ENCODE measurements at places on chromosomes 3 and 15.
A peak's percentile ranks its signal among the peaks of the same experiment; 100 is the strongest.

DNA sequence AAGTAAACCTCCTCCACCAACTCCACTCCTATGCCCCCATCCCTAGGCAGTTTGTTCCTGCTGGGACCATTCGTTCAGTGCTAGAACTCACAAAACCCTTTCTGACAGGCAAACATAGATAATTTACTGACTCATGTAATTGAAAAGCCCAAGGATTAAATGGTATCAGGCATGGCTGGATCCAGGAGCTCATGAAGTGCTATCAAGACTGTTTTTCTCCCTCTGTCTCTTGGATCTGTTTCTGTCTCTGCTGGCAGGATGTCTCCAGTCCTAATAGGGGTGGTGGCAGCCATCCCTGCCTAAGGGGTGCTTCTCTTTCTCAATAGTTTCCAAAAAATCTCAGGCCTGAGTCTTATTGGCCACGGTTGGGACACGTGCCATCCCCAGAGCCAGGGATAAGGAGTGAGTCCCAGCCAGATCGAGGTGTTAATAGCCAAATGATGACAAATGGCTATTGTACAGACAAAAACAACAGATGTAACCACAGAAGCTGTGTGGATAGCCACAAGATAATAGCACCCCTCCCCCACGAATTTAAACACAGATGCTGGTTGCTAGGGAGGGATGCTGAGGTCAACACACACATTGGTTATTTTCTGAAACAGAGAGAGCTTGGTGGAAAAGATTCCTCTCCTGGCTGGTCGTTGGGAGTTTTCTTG, 168.6 kb downstream of the SHQ1 start:
- DNase-seq: no peak

- DNase-seq: peak; percentile 76
Observed at GRCh38 chr3:63960048-63960711, 48.0 kb upstream of the SCAANT1 start.

- no peak for DNase-seq
Observed at GRCh38 chr3:187678726-187679268, 8.6 kb upstream of the SST start.

DNA sequence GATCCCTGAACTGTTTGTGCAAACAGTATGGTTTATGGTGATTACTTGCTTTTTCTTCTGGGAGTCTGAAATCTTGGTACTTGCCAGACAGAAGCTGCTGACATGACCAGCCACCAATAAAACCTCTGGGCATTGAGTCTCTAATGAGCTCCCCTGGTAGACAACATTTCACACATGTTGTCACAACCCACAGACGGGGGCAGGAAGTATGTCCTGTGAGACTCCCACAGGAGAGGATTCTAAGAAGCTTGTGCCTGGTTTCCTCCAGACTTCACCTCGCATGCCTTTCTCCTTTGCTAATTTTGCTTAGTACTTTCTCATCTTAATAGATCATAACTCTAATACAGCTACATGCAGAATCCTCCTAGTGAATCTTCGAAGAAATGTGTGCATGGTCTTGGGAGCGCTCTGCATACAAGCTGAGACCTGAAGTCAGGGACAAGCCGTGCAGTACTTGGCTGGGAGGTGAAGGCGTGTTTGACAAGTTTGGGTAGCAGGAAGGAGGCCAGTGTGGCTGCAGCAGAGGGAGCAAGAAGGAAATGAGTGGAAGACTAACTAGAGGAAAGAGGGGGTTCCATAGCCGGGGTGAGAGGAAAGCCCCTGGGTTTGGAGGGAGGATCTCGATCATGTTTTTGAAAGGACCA, 49.0 kb downstream of the B3GNT5 start:
- DNase-seq: no peak
